SK-N-MC (cell line): ENCODE measurements at places on chromosomes 3 and 15.

DNA sequence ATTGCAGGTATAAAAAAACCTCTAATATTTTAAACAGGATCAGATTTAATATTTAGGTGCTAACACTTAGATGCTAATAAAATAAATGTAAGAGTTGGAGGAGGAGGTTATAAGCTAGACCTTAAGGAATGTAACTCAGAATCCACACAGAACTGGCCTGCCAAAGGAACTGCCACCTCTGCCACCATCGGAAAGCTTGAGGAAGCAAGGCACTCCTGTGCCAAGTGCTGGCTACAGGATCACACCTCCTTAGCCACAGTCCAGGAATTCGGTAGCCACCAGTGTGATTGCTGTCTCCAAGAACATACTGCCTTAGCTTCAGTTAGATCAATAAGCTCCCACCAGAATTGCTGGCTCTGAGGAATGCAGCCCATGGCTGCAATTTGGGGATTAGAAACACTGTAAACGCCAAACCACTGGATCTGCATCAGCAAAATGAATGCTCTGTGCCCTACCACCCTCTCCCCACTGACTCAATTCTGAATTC lies 58.0 kb downstream of the FRMD5 start:
- DNase-seq: no peak

DNA sequence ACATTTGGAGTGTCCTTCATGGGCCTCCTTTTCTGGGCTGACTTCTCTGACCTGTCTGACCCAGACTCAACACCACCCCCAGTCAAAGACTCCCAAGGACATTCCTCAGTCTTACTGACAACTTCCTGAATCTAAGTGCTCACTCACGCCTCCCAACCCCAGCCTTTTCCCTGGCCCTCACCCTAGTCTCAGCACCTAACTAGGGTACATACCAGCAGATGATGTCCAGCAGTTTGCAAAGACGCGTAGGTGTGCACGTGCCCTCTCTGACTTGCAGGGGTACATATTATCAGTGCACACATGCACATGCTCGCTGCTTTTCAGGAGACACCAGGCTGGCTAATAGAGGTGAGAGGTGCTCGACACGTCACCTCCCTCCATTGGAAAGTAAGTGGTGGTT lies 38.7 kb upstream of the SLCO2A1 start:
- DNase-seq: no peak

- DNase-seq: no peak
Measured at GRCh38 chr3:139532976-139533375, 6.6 kb downstream of the RBP1 start.

DNA sequence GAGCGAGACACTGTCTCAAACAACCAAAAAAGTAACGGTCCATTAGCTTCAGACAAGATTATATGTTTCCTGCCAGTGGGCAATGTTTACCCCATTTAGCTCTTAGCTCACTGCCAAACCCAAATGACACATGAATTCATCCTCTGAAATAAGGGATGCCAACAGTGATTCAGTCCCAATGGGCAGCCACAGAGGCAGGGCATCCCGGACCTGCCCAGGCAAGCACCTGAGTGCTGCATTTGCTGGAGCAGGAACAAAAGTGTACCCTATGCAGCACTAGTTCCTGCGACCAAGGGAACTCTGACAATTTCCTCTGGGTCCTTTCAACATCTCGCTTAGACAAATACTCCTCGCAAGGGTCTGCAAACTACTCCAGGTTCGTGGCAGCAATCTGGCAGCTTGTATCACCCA lies 8.0 kb downstream of the IP6K2 start:
- DNase-seq: no peak

DNA sequence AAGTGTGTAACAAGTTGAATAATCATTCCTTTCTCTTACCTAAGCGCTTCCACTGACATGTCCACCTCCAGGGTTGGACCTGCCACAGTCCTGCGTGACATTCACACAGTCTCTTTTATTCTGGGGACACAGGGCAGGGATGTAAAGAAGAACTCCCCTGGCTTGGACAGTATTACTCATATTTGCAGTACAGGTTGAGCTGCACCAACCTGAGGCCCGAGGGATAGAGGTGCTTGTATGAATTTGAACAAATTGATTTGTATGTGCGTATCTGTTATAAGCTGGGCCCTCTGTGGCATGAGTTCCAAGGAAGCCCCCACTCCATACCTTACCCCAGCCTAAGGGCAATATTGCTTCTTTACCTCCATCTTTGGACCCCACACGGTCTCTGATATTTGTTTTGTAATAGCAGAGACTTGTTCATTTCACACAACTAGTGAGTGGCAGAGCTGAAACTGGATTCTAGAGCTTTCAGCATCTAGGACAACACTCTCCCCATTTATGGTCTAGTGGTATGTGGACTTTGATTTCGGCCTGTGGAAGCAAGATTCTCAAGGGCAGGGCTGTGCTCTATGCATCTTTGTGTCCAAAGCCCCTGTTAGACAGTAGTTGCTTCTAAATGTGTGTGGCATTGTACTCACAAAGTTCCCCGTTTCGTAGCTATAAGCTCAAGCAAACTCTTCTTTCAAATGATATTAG lies 39.2 kb downstream of the FAH start:
- no peak for DNase-seq
